EL (cell line): ENCODE measurements at places on chromosomes 1 and 21.

DNA sequence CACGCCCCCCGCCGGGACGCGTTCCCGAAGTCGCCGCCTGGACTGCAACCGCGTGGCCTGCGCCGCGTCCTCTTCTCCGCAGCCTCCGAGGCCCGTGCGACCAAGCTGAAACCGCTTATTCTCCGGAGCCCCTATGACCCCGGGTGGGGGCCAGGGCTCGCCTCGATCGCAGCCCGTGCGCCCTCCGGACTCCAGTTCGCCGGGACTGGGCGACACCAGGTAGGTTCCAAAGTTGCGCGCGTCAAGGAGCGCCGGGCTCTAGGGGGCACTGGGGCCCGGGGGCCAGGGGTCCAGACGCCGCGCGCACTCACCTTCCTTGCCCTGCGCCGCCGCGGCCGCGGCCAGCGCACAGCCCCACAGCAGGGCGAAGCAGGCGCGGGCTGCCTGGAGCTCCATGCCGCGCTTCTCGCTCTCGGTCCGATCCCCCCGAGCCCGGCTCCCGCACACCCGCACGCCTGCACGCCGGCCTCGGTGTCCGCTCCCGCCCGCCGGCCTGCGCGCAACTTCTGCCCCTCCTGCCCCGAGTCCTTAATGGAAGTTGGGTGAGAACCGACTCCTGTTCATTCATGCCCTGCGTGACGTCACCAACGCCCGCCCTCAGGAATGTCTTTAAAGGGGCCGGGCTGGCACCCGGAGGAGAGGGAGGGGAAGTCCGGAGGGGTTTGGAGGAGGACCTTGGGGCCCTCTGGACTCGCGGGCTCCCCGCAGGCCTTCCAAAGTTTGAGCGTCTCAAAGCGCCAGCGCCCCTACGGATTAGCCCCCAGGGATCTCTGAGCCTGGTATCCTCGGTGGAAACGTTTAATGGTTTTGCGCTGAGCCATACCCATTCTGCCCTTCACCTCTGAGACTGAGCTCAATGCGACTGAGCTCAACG is at the start of gene EPHA2:
Gene EPHA2 (minus strand): TSS at position 533 of the 874 bp plus-strand sequence. CDS start 137 bp downstream, at position 396.
- DNase-seq: peak; percentile 97

- no peak for DNase-seq
Measured at GRCh38 chr1:47441450-47442106, 3.7 kb downstream of the FOXD2 start.

GRCh38 chr1:62295921-62296491 is 23.2 kb downstream of the KANK4 start:
- peak; percentile 83 for DNase-seq

DNA sequence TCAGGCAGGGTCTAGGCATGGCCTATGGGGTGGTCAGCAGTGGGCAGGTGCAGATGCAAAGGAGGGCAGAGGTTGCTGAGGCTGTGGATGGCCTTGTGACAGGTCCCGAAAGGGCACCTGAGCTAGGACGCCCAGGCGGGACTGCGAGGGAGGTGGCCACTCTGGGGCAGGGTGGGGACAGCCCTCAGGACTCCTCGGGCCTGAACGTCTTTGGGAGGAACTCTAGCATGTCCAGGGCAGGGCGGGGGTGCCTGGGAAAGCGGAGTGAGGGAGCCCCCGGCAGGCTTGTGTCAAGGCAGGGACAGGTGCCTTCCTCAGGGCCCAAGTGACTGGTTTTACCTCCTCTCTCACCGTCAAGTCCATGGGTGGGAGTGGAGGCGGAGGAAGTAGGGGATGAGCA is 125.4 kb upstream of the WNT4 start:
- no peak for DNase-seq

GRCh38 chr1:14873677-14874076 is 275.2 kb downstream of the KAZN start:
- DNase-seq: no peak

GRCh38 chr1:54794451-54795355 is 6.4 kb downstream of the TTC22 start:
- peak; percentile 10 for DNase-seq

- DNase-seq: no peak
Measured at GRCh38 chr1:41583658-41584547, 99.4 kb upstream of the EDN2 start.

GRCh38 chr1:151144474-151145303 is 1.7 kb downstream of the SEMA6C start:
- no peak for DNase-seq

DNA sequence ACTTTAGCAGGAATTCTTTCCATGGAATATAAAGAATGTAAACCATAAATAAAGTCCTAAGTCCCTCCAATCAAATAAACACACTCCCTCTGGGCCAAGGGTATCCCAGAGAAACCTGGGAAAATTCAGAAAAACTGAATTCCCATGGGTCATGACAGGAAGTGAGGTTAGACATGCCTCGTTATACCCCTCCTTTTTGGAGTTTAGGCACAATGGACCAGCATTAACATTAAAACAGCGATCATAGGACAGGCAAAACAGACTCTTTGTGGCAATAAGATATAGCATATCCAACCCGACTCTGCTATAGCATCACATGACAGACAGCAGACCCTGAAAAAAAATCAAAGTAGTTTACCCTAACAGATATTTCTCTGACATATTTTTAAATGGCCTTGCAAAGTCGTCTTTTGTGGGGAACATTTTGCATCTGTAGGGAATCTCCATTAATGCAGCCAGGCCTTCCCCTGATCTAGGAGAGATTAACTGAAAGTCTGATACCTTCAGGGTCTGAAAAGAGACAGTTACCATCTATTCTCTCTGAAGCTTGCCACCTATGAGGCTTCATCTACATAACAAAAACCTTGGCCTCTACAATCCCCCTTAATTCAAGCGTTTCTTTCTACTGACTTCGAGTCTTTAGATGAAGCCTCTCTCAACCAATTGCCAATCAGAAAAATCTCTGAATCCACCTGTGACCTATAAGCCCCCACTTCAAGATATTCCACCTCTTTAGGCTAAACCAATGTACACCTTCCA is 143.0 kb upstream of the KCNK1 start:
- no peak for DNase-seq

DNA sequence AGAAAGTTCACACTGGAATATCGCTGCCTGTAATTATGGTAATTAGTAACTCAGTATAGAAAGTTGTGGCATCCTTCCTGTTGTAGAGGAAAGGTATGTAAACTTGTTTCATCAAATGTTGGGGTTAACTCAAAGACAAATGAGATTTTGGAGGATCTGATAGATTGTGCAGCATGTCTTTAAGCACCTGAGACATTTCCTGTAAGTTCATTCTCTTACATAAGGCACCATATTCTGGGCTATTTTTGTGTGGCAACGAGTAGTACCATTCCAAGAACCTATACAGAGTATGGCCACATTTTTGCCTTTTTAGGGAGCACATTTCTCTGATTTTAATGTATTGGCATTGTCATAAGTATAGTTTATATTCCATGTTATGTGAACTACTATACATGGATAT is 88.8 kb downstream of the CDC14A start:
- no peak for DNase-seq

DNA sequence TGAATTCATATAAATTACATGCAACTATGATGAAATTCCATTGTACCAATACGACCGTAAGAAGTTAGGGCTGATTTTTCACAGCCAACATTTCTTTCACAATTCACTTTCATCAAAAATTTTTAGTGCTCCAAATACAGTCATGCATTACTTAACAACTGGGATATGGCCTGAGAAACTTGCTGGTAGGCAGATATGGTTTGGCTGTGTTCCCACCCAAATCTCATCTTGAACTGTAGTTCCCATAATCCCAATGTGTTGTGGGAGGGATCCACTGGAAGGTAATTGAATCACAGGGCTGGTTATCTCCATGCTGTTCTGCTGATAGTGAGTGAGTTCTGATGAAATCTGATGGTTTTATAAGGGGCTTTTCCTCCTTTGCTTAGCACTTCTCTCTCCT is 244.4 kb downstream of the AKT3 start:
- DNase-seq: no peak

GRCh38 chr1:64137412-64137803 is 66.0 kb upstream of the UBE2U start:
- peak; percentile 33 for DNase-seq

DNA sequence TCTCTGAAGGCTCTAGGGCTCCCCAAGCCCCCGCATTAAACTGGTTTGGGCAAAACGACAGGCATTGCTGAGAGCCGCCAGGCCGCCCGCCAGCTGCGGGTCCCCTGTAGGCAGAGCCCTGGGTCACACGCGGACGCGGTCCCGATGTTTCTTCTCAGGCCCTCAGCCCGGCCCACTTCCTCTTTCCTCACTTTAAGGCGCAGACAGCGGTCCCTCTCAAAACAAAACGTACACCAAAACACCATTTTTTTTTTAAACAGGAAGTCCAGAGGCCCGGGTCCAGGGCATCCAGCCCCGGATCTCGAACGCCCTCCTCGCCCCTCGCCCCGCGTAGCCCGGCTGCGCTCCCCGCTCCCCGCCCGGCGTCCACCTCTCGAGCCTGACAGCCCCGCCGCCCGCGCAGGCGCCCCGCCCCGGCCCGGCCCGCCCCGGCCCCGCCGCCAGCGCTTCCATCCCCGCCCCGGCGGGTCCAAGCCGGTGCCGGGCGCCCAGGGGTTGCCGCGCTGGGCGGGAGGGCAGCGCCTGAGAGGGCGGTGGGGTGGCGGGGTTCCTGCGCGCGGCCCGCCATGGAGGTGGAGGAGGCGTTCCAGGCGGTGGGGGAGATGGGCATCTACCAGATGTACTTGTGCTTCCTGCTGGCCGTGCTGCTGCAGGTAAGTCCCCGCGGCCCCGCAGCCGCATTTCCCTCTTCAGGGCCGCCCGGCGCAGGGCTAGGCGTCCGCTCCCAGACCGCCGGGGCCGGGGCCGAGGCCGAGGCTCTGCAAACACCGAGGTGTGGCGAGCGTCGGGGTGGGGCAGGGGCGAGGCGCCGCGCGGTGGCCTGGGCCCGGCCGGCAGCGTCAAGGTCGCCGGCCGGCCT is at the start of gene SLC22A15:
Gene SLC22A15 (plus strand): TSS at position 452 of the 859 bp plus-strand sequence. CDS start 115 bp downstream, at position 567.
- peak; percentile 51 for DNase-seq
